ENCODE measurements at places on chromosomes 6 and 20.

GRCh38 chr20:64130876-64131275 is 23.5 kb upstream of the NPBWR2 start:
- DNase-seq: no peak

GRCh38 chr6:14883921-14884320 is 361.9 kb upstream of the JARID2 start:
- DNase-seq: no peak

GRCh38 chr20:53124803-53125202 is 152.6 kb downstream of the TSHZ2 start:
- DNase-seq: no peak

DNA sequence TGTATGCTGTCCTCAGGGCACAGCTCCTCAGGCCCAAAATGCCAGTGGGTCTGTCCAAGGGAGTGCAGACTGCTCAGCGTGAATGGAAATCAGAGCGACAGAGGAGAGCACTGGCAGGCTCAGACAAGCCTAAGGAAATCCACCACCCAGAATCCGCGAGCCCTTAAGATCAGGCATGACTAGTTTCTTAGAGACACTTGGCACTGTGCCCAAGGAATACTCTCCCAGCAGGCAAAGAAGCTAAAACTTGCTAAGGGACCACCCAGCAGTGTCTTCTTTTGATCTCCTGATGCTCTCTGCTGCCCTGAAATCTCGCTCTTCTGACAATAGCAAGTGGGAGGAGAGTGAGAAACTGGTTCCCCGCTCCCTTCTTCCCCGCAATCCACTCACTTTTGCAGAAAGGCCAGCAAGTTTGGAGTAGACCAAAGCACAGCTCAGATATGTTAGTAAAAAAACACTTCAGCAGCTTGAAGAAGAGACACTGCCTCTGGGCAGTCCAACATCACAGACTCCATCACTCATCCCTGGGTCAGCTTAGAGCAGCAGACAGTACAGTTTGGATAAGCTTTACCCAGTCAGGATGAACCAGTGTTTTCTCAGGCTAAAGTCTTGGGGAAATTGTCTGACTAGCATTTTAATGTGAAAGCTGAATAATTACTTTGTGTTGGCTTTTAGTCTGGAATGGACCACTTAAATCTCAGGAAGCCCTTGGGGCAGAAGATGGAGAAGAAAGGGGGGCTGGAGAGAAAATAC is 32.4 kb downstream of the TRAF3IP2 start:
- no peak for DNase-seq

- DNase-seq: no peak
Measured at GRCh38 chr20:53439616-53440015, 154.0 kb downstream of the ZNF217 start.

DNA sequence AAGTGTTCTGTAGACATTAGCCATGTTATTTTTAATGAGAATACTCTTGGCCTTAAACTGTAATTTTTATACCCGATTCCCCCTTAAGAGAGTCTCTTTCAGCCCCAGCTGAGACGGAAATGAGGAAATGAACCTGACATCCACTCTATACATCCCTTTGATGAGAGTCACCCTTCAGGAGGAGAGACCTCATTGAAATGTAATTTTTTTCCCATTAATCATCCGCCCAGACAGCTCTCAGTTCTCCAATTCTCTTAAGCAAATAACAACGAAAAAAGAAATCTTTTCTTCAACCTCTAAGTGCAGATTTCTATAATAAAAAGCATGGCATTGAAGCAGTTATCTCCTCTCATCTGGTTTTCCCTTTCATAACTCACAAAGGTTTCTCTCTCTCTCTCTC is 243.8 kb upstream of the PMEPA1 start:
- no peak for DNase-seq

DNA sequence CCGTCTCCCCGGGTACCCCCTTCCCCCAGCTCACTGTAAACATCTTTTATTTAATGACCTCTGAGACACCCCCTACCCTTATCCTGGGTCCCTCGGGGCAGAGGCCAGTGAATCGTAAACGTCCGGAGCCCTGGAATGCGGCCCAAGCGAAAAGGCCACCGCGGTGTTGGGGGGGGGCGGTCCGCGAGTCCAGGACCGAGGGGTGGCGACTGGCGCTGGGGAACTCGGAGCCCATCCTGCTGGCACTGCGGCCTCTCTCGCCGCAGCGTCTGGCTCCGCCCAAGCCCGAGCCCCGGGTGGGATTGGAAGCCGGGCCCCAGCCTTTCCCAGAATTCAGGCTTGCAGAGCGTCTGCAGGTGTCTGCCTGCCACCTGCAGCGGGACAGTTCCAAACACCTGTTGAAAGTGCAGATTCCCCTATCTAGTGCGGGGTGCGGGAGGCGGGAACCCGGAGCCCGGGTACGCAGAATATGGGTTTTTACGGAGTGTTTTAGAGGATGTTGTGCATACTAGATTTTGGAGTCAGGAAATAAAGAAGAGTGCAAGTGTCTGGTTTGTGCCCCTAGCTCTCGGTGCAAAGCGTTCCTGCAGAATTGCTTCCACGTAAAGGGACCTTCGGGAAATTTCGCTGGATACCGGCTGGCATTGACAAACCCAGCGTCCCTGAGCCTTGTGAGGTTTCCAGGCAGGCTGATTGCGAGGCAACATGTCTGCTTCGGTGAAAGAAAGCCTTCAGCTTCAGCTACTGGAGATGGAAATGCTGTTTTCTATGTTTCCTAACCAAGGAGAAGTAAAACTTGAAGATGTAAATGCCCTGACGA is 800 bp downstream of the RWDD2A start:
- DNase-seq: peak; percentile 21

DNA sequence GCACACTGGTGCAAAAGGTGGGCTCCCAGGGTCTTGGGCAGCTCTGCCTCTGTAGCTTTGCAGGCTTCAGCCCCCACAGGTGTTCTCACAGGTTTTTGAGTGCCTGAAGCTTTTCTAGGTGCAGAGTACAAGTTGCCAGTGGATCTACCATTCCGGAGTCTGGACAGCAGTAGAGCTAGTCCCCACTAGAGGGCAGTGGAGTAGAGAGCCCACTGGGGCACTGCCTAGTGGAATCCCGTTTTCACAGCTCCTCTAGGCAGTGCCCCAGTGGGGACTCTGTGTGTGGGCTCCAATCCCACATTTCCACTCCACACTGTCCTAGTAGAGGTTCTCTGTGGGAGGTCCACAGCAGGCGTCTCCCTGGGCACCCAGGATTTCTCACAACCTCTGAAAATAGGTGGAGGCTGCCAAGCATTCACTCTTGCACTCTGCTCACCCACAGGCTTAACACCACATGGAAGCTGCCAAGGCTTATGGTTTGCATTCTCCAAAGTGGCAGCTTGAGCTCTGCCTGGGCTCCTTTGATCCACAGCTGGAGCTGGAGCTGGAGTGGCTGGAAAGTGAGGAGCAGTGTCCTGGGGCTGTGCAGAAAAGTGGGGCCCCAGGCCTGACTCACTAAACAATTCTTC is 86.3 kb upstream of the PROKR2 start:
- DNase-seq: peak; percentile 9

DNA sequence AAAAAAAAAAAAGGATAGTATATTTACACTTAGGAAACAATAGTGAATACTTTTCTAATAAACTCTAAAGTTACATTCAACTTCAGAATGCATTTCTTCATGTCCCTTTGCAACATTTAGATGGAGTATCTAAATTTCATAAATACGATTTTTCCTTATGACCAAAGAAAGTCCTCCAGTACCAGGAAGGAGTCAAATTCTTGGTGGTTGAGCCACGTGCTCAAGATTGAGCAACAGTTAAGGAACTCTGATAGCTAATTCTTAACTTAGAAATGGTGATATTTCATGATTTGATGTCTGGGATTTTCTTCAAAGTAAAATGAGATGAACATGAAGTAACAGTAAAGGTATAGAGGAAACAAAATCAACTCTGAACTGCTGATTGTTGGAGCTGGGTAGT is 92.7 kb downstream of the SASH1 start:
- no peak for DNase-seq

DNA sequence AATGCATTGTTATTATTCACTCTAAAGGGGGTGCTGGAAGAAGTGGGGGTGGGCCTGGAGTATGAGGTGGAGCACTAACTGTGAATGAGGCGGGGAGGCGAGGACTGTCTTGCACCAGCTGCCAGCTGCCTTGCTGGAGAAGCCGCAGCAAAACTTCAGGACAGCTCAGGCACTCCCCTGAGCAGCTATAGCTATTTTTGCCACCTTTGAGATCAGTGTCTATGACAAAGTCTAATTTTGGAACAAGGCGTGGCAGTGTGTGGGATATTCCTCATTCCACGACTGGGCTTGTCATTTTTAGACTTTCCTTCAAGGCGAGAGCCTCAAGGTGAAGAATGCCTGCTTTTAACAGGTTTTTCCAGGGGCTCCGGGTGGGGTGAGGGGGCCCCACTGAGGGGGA is 143.8 kb downstream of the DOK5 start:
- DNase-seq: no peak

DNA sequence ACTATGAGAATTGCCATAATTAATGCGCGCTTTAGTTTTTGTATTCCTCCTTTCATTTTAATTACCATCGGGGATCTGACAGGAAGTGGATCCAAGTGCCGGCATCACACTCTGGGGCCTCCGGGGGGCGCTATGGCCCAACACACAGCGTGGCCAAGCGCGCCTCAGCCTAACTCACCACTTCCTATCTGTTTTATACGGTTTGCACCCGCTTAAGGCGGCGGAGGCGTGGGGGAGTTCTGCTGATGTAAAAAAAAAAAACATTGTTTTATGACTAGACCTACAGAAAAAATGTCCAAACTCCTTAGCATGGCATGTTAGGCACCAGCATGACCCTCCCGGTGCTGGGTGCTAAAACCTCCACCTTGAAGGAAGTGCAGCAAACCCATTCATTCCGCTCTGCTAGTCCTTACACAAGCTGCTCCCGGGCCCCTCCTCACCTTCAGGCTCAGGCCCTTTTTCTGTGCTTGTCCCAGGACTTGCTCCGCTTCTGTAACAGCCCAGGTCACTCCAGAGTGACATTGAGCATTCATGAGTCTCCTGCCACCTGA is 4.5 kb upstream of the EBF4 start:
- peak; percentile 45 for DNase-seq

DNA sequence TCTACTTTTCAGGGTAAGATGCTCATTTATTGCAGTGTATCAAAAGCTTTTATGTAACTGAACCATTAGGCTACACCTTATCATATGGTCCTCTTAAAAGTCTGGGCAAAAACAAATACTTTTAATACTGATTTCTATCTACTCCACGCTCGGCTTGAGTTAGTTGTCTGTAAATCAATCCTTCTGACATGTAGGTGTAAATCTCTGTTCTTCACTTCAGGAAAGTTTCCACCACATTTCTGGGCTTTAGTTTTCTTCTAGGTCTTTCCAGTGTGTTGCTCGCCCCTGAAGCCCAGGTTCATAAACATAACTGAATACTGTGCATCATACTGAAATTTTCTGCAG is 89.2 kb upstream of the RNF217 start:
- DNase-seq: no peak

DNA sequence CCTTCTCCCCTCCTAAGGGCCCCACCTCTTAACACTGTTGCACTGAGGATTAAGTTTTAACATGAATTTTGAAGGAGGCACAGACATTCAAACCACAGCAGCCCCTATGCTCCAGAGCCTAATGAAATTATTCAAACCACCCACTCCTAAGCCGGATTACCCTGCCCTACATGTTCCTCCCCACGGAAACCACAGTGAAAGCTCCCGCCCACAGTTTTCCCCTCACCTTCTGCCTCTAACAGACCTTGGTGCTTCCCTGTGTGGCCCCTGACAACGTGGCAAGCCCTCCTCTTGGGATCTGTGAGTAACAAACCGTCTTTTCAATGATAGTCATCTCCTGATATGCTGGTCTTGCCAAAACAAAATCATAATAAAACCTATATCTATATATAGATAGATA is 74.8 kb downstream of the RIN2 start:
- DNase-seq: no peak

GRCh38 chr6:73666393-73666792 is 12.6 kb upstream of the SLC17A5 start:
- no peak for DNase-seq

GRCh38 chr6:127618729-127619128 is 41.8 kb downstream of the C6orf58 start:
- no peak for DNase-seq

- no peak for DNase-seq
Measured at GRCh38 chr20:43925215-43925614, 10.6 kb downstream of the TOX2 start.

DNA sequence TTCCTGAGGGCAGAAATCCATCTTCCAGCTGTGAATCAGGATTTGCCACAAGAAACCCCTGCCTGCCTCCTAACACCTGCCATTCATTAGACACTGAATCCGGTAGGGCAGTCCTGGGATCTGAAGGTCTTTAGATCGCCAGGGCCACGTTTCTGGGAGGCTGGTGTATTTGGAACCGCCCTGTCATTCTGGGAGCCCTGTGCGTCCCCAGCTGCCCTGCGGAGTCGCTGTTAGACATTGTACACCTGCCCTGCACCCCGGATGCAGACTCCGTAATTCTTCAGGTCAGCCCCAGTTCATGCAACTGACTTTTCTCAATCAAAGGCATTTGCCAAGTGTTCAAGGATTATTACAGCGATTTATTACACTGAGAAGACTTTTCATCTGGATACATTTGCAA is 193.2 kb downstream of the TBC1D7 start:
- no peak for DNase-seq

- DNase-seq: no peak
Measured at GRCh38 chr6:43093436-43094289, 17.5 kb downstream of the PTK7 start.

DNA sequence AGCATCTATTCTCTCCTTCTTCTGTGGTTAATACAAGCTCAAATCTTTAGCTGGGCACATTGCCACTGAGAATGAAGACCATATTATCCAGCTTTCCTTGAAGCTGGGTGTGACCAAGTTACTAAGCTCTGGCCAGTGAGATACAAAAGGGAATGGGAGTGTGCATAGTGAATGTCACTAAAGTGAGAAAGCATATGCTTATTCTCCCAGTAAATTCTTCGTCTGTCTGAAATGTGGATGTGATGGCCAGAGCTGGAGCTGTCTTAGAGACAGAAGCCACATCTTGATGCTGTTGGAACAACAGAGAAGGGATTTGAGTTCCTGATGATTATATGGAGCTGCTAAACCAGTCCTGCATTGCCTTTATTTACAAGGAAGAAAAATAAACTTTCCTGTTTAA is 60.1 kb downstream of the SESN1 start:
- no peak for DNase-seq

GRCh38 chr6:133083248-133083967 is 157.7 kb upstream of the EYA4 start:
- no peak for DNase-seq

DNA sequence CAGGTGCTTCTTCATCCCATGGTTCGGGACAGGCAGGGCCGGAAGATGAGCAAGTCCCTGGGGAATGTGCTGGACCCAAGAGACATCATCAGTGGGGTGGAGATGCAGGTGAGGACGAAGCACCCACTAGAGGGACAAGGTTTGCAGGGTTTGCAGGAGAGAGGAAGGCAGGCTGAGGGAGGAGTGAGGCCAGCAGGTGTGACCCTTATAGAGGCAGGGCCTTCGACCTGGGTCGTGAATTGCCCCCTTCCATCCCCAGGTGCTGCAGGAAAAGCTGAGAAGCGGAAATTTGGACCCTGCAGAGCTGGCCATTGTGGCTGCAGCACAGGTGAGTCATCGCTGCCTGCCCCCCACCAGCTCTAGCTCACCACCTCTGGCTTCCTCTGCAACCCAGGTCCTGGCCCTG is 8.4 kb downstream of the VARS2 start:
- DNase-seq: no peak

GRCh38 chr20:61434341-61434781 is 182.3 kb downstream of the CDH4 start:
- no peak for DNase-seq

Measured in GM12891 (cell line).